ENCODE measurements at places on chromosomes 1 and 21.
A peak's percentile ranks its signal among the peaks of the same experiment; 100 is the strongest.

GRCh38 chr1:202162047-202162417, 1.6 kb upstream of the PTPN7 start:
- DNase-seq, result no peak

GRCh38 chr21:45136927-45137611, 62.7 kb downstream of the ADARB1 start:
- peak; percentile 90 for DNase-seq

DNA sequence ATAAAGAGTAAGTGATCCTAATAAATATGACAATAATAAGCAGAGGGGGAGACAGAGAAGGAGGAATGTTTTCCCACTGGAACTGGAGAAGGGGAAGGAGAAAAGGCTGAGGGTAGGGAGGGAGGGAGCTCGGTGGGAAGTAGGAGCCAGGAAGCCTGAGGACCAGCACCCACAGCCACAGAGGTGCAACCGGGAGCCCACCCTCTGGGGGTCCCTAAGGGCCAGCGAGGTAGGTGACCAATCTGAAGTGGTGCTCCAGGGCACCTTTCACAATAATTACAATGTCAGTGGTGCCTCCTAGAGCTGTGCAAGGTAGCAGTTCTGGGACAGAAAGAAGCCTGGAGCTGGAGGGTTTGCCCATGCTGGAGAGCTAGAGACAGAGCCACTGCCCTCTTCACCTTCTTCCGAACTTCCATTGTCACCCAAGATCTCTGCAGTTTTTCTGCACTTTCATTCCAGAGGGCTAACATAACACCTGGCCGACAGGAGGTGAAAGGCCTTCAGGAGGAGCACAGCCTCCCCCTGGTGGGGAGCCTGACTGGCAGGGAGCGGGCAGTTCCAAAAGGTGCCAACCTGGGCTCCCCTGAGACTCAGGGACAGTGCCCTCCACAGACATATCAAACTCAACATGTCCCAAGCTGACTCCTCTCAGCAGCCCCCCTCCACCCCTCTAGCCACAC, 4.1 kb upstream of the AHCYL1 start:
- no peak for DNase-seq

DNA sequence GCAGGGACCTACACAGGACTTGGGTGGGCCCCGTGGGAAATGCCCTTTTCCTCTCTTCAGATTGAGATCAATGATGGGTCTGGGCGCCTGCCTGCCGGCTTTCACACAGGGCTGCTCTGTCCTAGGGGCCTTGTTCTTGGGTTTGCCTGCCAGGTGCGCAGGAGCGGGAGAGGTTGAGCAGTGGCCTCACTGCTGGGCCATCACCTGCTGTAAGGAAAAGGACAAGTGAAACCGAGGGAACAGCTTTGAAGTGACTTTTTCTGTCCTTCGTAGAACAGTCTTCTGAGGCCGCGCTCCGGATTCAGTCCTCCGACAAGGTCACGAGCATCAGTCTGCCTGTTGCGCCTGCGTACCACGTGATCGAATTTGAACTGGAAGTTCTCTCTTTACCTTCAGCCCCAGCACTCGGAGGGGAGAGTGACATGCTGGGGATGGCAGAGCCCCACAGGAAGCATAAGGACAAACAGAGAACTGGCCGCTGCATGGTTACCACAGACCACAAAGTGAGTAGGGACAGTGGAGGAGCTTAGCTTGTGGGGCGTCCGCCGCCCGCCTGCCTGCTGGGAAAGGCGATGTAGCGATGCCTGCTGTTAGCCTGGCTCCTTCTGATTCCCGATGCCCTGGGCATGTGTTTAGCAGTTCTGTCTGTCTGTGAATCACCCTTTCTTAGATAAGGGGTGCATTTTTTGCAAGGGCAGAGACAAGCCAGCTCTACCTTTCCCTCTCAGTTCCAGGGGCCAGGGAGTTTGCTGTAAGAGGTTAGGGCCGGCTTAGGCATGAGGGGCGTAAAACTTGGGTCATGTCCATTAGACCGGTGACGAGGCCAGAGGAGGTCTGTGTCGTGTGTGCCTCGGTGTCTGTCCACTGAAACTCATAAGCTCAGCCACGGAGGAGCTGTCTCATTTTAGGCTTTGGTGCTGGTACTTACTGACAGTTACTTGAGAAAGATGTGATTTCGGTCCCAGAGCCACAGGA, 19.5 kb upstream of the PWP2 start:
- no peak for DNase-seq

DNA sequence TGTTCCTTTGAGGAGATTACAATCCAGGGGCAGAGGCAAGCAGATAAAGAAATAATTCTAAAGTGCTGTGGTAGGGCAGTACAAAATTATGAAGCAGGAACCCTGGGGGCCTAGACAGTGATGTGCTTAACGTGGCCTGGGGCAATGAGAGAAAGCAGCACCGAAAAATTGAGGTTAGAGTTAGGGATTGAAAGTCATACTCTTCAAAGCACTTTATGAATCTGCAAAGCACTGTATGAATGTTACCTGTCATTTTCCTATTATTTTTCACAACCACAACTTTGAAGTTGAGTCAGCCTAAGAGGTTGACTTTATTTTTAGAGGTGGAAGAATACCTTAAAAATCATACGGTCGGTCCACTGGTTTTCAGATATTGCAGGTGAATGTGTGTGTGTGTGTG, 183.4 kb upstream of the NFIA start:
- DNase-seq, result no peak

GRCh38 chr1:88935522-88936222, 44.3 kb upstream of the GTF2B start:
- no peak for DNase-seq

DNA sequence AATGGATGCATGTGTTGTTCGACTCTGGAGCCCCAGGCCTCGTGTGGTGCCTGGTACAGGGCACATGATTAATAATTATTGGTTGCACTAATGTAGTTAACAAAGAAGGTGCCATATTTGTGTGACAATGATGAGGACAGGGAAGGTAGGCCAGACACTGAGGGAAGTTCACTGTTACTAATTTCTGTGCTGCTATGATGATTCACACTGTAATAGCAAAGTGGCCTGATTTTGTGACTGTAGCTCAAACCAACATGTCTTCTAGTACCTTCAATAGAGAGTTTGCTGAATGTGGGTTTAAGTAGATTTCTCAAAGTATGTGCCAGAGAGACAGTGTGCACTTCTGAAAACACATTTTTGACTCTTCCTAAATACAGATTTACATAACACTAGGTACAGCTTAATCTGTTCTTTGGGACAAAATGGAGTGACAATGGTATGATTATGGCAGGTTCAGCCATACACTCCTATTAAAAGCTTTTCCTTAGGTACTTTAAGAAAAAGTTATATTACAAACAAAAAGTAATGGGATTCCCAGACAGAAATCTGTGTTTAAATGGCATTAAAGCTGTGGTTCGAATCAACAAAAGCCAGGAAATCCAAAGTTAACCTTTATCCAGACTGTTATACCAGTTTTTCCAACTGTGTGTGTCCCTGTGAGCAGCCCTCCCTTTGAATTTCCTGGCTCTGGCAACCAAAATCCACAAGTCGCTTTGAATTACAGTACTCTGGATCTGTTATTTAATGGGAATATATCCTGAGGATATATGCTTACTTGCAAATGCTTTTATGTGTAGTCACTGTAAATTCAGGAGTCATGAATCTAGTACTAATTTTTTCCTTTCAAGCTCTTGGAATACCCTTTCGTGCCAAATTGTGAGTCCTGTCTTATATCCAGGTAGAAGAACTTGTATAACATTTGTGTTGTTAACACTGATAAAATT, 277.1 kb upstream of the SGIP1 start:
- DNase-seq, result no peak

- no peak for DNase-seq
These were observed 11.2 kb upstream of the IVNS1ABP start for GRCh38 chr1:185328255-185328654.

- DNase-seq, result peak; percentile 56
These were observed 448 bp downstream of the AURKAIP1 start for GRCh38 chr1:1374589-1374928.

DNA sequence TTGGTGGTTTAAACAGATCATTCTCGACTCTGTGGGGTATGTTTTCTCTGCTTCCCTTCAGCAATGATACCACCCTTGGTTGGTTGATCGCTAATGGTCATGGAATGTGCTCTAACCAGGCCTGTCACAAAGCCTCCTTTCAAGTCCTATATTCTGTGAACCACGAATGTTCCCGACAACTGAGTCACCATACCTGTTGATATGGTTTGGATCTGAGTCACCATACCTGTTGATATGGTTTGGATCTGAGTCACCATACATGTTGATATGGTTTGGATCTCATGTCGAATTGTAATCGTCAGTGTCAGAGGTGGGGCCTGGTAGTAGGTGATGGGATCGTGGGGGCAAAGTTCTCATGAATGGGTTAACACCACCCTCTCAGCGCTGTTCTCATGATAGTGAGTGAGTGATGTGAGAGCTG, 10.2 kb upstream of the CAMK2N1 start:
- DNase-seq, result no peak

DNA sequence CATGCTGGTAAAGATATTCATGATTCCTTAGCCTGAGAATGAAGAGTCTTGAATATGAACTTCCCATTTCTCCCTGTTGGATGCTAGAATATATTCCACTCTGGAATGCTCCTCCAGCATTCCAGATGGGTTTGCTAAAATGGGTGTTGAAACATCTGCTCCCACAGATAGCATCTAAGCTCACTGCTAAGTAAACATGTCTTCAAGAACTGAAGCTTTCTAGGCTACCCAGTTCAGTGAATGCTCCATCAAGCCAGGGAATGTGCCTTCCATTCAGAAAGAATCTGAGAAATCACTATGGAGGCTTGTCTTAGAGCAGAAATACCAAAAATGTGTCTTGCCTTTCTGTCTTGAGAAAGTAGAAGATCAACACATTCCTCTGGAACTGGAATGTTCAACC, 81.1 kb downstream of the TNFSF18 start:
- no peak for DNase-seq

DNA sequence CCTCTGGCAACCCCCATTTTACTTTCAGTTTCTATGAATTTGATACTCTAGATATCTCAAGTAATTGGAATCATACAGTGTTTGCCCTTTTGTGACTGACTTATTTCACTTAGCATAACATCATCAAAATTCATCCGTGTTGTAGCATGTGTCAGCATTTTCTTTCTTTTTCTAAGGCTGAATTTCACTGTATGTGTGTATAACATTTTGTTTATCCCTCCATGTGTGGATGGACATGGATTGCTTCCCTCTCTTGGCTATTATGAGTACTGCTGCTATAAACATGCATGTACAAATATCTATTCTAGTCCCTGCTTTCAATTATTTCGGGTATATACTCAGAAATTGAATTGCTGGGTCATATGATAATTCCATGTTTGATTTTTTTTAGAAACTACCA, 97.3 kb downstream of the MAP3K21 start:
- DNase-seq, result no peak

DNA sequence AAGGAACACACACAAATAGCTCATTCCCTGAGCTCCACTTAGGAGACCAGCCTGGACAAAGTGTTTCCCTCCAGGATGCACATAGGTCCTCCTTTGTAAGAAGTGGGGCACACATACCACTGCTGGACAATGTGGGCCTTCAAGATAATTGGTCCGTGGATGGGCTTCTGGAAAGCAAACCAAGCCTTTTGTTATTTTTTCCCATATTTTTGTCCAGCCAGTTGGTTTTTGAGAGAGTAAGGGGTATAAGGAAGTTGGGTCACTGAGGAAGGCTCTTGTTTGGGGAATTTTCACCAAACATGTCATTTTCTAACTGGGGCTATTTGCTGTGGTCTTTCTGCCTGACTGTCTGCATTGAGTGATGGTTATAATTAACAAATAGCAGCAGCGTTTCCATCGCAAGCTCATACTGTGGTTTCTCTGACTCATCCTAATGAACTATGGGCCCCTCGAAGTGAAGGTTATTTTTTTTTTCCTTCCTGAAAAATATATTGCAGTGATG, 306.3 kb upstream of the DUSP10 start:
- no peak for DNase-seq

DNA sequence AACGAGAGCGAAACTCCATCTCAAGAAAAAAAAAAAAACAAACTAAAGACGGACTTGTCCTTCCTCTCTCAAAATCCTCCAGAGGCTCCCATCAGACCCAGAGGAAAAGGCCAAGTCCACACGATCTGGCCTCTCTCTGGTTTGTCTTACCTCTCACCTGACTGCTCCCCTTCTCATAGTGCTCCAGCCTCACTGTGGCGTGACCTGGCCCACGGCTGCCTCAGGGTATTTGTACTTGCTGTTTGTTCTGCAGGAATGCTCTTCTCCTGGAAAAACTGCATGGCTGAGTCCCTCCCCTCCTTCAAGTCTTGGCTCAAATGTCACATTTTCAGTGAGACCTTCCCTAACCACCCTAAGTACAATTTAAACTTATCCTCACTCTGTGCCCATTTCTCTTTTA, 8.0 kb upstream of the BRWD1 start:
- no peak for DNase-seq

DNA sequence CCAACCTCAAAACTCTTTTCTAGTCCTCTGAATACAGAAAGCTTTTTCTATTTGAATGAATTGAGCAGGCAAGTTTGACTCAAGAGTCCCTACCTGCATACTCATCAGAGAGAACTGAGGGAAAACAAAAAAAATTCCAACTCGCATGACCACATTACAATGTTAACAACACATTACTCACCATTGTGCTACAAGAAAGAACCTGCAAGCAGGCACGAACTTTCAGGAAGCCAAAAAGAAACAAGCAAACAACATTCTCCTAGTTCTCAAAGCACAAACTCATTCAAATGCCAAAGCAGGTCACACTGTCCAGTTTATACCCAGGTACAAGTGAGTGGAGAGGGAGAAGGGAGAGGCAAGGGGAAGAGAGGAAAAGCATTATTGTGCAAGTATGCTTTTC, 14.6 kb downstream of the OTUD7B start:
- DNase-seq, result no peak

- no peak for DNase-seq
These were observed 9.5 kb downstream of the SNX27 start for GRCh38 chr1:151621351-151621750.

GRCh38 chr1:235888119-235888643, 21.5 kb upstream of the LYST start:
- no peak for DNase-seq

DNA sequence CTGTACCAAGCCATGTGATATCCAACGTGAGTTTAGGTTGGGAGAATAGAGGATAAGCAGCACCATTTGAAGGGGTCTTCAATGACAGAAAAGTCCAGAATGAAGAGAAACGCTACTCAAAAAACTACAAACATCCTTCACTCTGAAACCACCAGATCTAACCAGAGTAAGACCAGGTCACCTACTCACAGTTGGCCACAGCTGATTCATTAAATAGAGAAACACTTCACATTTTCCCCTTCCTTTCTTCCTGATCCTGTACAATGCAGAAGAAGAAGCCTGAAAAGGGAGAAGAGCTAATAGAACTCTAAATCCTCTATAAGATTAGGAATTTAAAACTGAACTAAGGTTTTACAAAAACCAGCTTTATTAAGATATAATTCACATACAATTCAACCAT, 19.4 kb upstream of the SETDB1 start:
- DNase-seq, result no peak

GRCh38 chr1:226627924-226628611, 79.5 kb downstream of the STUM start:
- DNase-seq, result no peak

DNA sequence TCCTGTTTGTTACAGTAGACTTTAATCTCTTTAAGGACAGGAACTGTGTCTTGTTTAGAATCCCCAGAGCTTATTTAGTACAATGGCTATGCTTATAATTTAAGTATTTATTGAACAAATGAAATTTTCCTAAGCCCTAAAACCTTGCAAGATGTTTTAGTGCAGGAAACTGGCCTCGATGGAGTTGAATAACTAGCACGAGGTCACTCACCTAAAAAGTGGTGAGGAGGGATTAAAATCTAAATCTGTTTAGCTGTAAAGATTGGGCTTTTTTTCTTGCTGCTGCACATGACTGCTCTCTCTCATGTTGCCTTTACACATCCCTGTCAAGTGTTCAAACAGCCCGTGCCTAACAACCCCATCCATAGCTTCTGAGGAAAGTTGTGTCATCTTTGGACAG, 10.2 kb downstream of the NFYC start:
- no peak for DNase-seq

Data from nephron progenitor cell (in vitro differentiated cells).